ENCODE measurements at places on chromosomes 5 and 9.

DNA sequence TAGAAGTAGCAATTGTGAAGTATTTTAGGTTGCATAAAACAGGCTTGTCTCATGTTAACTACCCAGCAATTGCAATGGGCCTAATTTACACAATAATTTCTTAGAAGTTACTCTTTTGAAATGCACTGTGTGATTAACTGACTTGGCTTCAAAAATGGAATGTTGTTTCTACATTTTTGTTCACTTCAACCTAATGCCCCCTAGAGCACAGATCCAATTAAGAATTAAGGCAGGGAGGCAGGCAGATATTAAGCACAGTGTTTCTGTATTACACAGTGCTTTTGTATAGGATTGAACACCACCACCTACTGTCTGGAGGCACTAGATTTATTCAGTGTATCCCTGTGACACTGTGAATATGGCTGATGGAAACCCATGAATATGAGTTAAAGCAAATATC is 302.1 kb downstream of the FBXL17 start:
- DNase-seq: no peak

DNA sequence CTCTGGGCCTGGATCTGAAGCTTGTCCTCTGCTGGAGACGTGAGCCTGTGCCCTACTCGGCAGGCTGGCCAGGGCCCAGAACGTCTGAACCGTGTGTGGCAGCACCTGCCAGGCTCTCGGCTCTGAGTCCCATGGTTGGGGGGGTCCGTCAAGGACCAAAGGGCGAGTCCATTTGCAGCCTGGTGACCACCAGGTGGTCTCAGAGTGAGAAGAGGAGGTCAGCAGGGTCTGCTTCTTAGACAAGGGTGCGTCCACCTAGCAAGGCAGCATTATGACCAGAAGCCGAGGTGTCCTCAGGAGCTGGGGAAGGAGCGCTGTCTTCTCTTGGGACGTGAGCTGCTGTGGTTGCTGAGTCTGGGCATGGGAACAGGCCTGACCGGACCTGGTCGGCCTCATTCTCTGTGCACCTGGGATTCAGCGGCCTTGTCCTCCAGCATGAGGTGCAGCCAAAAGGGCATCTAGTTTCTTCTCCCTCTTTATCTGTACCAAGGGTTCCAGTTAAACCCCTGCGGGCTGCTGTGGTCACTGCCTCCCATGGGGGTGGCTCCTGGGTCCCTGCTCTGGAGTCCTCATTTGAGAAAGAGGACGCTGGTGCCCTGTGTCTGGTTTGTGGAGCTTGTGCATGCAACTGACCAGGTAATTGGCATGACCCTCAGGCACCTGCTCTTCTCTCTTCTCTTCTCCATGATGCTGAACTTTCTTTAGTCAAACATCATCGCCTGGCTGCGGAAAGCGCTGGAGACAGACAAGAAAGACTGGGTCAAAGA is 14.4 kb downstream of the EXOC3 start:
- no peak for DNase-seq

- no peak for DNase-seq
Observed at GRCh38 chr9:10331157-10331556, 281.6 kb downstream of the PTPRD start.

DNA sequence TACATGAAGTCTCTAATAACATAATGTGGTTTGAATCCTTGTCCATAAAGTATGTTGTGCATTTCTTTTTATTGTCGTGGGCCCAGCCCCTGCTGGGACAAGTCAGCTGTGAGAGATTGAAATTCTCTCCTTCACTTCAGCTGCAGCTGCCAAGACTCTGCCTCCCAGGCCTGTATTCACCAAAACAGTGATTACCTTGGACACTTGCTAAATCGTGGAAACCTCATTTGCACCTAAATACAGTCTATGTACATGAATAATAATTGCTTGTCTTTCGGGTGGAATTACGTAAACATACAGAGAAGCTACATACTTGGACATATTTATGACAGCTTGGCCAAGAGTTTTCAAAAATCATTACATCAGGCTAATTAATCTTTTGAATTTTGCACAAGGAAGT is 898.5 kb upstream of the SEMA6A start:
- no peak for DNase-seq

DNA sequence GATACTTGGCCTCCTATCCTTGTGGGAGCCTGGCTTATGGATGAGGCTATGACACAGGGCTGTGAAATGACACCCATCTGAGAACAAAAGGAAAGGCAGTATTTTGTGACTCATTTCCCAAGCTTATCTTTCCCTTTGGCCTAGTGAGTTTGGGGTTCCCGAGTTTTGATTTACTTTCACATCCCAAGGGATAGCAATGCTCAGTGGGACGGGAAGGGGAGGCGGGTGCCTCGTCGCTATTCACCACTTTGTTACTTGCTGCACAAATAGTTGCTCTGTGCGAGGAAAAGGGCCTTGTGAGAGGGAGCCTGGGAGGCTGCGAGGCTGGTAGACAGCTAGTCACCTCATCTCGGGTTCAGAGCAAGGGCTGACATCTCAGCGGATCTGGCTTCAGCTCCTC is 59.1 kb upstream of the ENTREP1 start:
- DNase-seq: peak; percentile 39

GRCh38 chr5:169944115-169944514 is 36.2 kb downstream of the INSYN2B start:
- no peak for DNase-seq

DNA sequence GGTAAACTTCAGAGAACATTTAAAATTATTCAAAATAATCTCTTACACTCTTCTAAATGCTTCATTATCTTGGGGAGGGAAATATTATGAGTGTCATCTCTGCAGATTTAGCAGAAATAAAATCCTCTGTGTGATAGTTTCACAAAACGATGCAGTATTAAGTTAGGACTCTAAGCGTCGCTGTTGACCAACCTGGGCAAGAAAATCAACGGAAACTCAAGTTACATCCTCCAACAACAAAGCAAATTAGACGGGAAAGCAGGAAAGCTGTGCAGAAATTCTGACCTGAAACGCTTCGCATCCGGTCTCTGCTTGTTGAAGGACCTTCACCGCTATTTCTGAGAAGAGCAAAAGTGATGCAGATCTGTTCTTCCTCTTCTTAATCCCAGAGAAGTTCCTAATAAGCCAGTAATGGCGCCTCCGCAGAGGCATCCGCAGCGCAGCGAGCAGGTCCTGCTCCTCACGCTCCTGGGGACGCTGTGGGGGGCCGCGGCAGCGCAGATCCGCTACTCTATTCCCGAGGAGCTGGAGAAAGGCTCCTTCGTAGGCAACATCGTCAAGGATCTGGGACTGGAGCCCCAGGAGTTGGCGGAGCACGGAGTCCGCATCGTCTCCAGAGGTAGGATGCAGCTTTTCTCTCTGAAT is at the start of gene PCDHGA6:
TSS of gene PCDHGA6 (plus strand) at position 219 of the 645 bp plus-strand sequence. CDS start at position 412, 193 bp downstream.
- peak; percentile 73 for DNase-seq

DNA sequence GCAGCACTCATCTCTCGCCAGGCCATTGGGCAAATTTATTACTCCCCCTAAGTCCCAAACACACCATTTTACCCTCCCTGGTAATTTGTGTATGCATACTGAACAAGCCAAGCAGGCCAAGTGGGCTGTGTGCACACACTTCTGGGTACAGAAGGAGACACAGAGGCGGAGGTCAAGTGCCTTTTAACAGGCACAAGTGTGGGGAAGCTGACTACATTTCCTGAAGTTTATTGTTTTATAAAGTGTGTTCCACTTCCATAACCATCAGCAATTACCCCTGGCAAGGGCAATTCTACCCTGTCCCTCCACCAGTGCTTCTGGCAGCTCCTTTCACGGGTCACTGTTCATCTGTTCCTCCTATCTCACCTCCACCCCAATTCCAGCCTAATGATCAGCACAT is 93.9 kb downstream of the SETX start:
- no peak for DNase-seq

- DNase-seq: no peak
Observed at GRCh38 chr5:140324041-140324600, 21.2 kb upstream of the PFDN1 start.

DNA sequence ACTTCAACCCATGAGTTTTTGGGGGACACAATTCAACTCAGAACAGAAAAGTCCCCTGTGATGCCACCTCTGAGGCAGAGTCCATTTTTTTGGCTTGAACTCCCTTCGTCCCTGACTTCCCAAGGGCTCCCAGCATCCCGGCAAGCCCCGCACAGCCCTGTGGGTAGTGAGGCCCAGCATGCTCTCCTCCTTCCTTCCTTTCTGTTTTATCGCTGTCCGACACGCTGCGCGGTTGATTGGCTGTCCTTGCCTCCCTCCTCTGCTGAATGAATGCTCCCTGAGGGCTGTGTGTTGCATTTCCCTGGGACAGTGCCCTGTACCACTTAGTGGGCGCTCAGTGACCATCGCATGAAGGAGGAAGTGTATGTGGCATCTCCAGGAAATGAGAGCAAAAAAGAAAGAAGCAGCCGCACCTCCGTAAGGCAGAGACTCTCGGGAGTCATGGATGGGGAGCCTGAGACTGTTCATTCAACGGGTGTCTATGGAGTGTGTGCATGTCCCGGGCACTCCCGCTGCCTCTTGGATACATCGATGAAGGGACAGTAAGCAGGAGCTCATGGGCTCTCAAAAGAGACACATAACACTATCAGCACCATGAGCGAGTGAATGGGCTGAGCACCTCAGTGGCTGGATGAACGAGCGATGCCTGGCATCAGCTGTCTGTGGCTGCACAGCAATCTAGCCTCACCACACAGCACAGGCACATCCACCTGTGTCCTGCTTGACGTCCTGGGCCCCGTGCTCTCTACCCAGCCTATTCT is 10.1 kb upstream of the IRX4 start:
- DNase-seq: no peak

GRCh38 chr5:34005681-34006080 is 2.2 kb downstream of the AMACR start:
- DNase-seq: no peak

- DNase-seq: peak; percentile 97
Observed at GRCh38 chr9:129174102-129174723, 3.8 kb downstream of the IER5L start.

GRCh38 chr5:167710444-167711073 is 580.9 kb upstream of the WWC1 start:
- no peak for DNase-seq

- DNase-seq: no peak
Observed at GRCh38 chr5:139379626-139380449, 3.3 kb downstream of the SLC23A1 start.

DNA sequence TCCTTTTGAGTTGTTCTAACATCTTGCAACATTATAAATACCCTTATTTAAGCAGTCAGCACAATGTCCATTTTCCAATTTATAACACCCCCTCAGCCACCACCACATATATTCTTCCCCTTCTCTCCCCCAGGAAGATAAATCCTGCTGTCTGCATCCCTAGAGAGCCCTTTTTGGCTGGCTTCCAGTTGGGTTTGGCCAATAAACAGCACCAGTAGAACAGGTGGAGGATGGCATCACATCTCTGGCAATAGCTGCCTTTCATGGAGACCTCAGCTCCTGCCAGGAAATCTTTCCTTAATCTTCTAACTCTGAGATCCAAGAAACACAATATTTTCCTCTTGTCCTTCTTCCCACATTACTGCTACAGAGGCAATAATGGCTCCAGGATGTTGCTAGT is 53.7 kb downstream of the TRIM36 start:
- DNase-seq: no peak

DNA sequence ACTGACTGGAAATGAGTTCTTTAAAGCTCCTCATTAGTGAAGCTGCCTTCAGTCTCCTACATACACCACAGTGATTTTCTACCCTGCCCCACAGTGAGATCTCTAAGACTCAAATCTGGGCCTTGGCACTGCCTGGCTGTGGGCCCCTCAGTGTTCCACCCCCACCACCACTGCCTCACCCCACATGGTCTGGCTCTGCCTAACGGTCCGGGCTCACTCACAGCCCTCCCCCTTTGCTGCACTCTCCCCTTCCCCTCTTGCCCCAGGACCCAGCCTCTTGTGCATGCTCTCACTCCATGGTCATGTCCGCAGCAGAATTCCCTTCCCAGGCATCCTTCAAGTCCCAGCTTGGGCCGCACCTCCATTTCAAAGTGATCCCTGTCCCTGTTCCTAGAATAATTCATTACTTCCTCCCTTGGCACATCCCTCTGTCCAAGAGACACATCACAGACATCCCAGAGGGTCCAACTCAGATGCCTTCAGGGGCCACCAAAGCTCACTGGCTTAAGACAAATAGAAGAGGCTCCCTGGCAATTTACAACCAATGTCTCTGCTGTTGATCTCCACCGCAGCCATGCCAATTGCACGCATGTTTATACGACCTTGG is 56.7 kb downstream of the HRH2 start:
- DNase-seq: no peak

GRCh38 chr5:39475881-39476842 is 51.4 kb upstream of the DAB2 start:
- peak; percentile 89 for DNase-seq

DNA sequence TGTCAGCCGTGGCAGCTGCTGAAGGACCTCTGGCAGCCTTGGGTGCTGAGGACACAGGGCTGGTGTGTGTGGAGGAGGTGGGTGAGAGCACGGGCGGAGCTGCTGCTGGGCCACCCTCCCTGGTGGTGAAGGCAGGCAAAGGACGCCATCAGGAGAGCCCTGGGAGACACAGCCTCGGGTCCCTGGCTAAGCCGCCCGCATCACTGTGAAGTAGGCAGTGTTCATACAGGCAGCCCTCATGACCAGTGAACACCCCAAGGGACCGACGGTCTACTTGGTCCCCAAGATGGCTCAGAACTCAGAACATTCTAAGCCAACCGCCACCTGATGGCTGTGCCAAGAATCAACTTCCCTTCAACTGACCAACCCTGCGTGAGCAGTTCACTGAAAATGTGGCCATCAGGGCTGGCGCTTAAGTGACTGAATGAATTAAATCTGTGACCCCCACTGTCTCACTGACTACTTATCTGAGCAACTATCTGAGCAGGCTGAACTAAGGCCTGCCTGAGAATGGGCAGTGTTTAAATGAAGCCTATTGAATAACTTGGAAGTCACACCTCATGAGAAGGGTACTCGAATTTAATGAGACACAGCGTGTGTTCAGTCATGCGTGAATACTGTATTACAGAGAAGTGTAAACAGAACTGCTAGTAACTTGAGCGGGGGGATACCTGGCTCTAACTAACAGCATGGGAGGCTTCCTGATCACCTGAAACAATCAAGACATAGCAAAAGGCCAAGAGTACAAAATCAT is 54.7 kb upstream of the SIMC1 start:
- no peak for DNase-seq

DNA sequence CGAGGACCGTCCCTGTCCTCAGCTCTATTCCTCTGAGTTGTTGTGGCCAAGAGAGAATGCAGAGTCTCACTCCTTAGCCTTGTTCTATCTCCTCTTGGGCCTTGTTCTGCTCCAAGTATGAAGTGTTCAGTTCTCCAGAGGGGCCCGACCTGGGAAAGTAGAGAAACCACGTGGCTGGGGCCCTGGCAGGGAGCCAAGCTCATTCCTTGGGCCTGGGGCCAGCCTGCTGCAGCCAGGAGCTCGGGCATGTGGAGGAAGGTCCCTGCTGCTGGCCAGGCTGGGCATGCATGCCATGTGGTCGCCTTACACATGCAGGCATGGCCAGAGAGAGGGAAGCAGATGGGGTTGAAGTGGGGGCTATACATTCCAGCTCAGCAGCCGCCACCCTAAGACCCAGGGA is 60.7 kb downstream of the COL27A1 start:
- DNase-seq: peak; percentile 75

- peak; percentile 23 for DNase-seq
Observed at GRCh38 chr5:176647843-176648473, 674 bp downstream of the TSPAN17 start.
